ENCODE measurements at places on chromosomes 1 and 21.

DNA sequence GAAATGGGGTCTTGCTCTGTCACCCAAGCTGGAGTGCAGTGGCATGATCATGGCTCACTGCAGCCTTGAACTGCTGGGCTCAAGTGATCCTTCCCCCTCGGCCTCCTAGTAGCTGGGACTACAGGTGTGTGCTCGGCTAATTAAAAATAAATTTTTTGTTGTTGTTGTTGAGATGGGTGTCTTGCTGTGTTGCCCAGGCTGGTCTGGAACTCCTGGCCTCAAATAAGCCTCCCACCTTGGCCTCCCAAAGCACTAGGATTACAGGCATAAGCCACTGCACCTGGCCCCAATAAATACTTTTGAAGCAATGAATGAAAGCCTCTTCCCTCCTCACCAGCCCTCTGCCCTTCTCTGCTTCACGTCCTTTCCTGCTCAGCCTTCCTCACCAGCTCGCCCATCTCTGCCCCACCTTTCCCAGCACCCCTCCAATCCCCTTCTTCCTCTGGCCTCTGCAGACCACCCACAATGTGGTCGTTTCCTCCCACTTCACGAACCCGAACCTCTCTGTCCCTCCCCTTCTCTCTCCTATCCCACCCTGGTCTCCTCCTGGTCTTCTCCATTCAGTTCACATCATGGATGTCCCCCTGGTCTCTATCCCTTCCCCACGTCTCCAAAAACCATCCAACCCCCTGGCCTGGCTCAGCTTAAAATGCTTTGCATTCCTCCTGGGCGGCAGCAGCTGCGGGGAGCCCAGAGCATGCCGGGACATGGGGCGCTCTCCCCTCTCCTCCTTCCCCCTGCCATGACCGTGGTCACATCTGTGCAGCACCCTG is 38.4 kb downstream of the RAP1GAP start:
- DNase-seq = no peak

- no peak for DNase-seq
Observed at GRCh38 chr21:46295177-46295770, 9.1 kb downstream of the YBEY start.

- DNase-seq = no peak
Observed at GRCh38 chr21:39519835-39520234, 68.1 kb downstream of the SH3BGR start.

DNA sequence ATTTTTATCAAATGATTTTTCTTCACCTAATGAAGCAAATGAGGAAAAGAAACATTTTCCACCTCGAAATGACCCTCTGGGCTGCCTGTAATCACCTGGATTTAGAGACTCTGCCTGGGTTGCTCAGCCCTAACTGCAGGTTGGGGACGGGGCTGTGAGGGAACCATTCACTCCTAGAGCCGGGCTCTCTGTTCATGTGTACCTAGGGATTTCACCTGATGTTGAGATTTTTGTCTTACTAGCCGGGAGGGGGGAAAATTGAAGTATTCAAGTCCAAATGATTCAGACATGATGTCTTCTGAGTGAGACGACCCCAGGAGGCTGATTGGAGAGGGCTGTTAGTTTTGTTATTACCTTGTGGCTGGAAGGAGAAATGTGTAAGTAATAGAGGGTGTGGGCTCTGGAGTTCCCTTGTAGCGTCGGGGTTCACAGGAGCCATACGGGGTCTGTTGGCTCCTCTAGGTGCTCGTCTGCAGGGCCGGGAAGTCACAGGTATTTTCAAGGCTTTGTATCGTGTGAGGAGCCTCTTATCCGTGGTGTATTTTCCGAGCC is 42.3 kb upstream of the PWP2 start:
- DNase-seq = no peak

- no peak for DNase-seq
Observed at GRCh38 chr1:225766967-225767633, 10.5 kb upstream of the SRP9 start.

DNA sequence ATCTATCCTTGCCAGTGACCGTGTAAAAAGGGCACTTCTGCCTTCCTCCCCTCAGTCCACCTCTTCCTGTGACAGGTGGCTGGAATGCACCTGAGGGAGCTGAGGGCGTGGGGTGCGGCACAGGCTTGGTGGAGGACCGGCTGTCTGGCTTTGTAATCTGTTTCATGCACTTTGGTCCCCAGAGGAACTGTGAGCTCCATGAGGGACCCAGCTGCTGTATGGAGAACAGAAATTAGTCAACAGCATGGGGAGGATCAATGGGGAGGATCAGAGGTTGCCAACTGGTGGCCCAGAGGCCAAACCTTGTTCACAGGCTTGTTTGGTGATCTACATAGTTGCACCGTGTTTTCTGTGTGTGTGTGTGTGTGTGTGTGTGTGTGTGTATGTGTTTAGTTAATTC is 19.0 kb upstream of the LUZP1 start:
- DNase-seq = no peak

DNA sequence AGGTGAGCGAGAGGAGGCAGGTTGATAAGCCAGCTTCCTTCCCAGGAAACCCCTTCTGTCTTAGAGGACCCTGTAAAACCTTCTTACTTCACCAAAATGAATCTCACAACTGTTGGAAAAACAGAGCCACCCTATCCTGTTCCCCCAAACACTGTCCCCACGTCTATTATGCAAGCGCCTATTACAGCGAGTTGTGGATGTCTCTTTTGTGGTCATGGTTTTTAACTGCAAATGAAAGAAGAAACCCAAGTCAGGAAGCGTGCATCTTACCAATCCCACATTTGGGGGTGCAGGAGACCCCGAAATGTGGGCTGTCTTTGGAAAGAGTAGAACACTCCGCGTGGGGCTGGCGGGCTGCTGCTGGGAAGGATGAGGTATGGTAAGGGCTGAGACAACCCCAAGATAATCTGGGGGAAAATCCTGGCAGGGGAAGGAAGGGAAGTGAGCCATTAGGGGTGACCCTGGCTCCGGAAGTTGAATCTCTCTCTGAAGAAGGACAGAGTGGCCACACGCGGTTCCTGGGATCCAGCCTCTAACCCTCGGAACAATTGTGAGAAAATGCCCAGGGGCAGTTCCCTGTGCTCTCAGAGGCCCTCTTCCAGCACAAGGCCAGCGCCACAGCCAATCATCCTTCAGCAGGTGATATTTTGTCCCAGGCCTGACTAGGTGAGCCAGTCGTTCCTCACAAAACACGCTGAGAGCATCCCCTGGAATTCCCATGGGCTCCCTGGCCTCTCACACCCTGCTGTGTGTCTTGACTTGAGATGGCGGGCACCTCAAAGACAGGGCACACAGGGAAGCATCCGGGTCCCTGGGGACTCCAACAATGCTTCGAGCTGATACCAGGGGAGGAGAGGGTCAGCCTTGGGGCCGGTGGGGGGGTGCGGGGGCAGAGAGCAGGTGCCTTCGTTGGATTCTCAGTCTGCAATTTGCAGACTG is 168.5 kb upstream of the IRF2BP2 start:
- no peak for DNase-seq

DNA sequence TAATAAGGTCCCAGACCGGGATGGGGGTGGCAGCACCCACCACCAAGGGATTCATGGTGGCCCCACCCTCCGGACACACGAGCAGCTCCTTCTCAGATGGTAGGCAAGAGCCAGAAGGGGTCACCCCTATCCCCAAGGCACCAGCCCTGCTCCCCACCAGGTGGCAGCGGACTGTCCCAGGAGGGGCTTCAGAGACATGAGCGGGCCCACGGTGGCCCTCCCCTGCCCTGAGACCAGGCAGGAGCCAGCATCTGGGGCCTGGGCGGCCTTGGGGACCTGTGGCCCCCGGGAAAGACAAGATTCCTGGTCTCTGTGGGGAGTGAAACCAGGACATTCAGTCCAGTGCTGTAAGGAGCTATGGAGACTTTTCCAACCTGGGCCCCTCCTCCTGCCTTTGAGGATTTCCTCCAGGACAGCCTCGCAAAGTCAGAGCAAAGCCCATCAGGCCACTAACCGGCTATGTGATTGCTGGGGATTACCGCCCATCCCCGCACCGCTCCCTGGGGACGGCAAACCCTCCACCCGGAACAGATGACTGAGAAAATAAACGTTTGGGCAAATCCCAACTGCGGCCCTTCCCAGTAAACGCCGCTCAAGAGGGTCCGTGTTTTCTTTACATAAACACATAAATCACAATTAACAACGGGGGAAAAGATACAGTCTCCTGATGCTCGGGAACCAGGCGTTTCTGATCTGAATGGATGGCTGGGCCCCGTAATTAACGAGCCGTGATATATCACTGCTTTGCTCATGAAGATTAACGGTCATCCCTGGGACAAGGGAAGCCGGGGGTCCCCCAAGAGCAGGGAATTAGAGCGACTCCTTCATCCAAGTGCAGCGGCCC is 50.9 kb upstream of the ARHGEF16 start:
- no peak for DNase-seq

GRCh38 chr1:23020706-23021405 is 1.6 kb downstream of the KDM1A start:
- DNase-seq = no peak

DNA sequence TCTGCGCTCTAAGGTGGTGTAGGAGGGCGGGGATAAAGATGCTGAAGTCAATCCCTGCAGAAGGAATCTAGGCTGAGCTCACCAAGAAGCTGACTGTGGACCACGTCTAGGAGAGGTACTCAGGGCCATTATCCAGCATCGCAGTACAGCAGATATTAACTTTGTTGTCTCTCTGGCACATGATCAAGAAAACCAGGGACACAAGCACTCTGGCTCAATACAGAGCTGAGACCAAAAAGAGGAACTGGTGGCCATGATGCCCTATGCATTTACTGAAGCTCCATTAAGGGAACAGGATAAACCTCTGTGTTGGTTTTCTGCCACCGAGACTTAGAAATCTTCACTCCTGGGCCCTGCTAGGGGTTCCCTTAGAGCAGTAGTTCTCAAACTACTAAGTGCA is 38.0 kb upstream of the ANGPTL7 start:
- DNase-seq = no peak

- no peak for DNase-seq
Observed at GRCh38 chr1:72366466-72366865, 84.1 kb upstream of the NEGR1 start.

GRCh38 chr1:147597010-147597409 is 55.7 kb downstream of the BCL9 start:
- DNase-seq = no peak

DNA sequence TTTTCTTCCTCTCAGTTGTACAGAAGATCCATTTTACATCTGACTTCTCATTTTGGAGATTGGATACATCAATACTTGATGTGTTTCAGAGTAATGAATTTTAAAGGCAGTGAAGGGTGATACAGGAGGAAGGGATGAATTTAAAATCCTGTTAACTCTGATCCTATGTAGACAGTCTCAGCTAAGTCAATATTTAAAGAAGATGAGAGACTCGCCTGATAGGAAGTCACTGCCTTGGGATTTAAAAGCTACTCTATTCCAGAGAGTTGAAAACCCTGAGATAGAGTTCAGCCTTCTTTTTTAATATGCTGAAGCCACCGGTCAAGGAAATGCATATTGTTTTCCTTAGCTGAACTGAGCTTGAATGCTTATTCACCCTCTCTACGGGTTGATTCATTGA is 42.7 kb downstream of the HUNK start:
- no peak for DNase-seq

- no peak for DNase-seq
Observed at GRCh38 chr1:18309552-18310155, 171.1 kb upstream of the KLHDC7A start.

DNA sequence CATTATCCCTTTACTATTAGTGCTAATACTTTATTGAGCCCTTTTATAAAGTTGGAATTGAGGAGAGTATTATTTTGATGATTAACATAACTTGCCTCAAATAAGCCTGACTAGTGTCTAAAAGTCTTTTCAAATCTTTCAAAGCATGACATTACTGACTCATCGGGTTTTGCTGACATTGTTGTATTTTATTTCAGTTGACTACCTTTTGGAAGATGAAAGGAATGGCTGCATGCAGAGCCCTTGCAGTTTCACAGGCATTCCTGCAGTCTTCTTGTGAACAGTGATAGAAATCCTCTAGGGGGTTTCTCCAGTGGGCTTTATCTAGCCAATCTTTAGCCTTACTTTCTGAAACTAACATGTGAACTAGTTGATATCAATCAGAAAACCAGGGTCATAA is 43.0 kb upstream of the TMEM61 start:
- no peak for DNase-seq

DNA sequence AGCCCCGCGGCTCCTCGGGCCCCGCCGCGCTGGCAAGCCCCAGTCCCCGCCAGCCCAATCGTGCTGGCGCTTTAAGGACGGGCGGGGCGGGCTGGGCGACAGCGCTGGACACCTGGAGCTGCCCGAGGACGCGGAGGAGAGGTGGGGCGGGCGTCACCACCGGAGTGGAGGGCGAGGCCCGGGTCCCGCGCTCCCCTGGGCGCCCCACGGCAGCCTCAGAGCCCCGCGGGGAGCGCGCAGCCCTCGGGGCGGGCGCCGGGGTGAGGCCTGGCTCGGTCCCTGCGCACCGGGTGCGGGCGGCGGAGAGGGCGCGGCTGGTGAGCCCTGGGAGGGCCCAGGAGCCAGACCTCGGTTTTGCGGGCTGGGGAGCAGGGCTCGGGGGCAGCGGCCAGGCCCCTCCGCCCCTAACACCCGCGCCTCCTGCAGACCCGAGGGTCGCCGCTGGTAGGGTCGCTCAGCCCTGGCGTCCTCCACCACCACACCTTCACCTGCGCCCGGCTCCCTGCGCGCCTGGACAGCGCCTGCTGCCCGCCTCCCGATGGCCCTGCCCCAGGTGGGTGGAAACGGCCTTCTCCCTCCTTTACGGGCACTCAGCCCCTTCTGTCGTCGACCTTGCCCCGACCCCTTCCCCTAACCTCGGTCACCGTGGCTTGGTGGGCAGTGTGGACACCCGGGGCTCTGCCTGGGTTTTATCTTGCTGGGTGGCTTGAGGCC is at the start of gene TMEM61:
TMEM61 (plus strand) TSS at position 101 of the 714 bp plus-strand sequence; CDS start at position 539, 438 bp downstream.
- DNase-seq = no peak

- no peak for DNase-seq
Observed at GRCh38 chr1:2097386-2098300, 47.4 kb downstream of the PRKCZ start.

- DNase-seq = no peak
Observed at GRCh38 chr1:31327381-31327780, 30.5 kb downstream of the ZCCHC17 start.

GRCh38 chr1:15187175-15188129 is 33.9 kb downstream of the TMEM51 start:
- no peak for DNase-seq

GRCh38 chr1:246117066-246117791 is 389.9 kb downstream of the SMYD3 start:
- DNase-seq = no peak

GRCh38 chr1:29832471-29832870 is 596.1 kb downstream of the PTPRU start:
- no peak for DNase-seq

DNA sequence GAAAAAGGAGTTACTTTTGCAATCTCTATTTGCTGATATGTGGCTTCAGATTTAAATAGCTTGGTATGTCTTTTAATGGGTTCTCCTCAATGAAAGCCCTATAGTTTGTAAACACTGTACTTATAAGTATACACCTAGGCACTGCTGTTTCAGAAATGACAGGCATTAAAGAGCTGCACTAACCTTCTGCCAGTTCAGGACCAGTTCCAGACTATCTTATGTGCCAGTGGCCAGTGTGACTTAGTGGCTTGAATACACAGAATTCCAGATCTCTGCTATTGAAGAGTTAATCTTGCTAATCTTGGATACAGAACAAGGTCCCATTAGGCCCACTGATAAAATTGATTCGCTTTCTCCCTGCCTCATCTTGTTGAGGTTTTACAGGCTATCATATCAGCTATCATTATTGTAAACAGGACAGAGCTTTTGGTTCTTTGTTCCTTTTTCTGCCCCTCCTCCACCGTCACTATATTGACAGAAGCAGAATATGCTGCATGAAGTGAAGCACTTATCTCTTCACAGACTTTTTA is 337.5 kb downstream of the LRRIQ3 start:
- no peak for DNase-seq

Measured in stimulated activated CD8-positive, alpha-beta memory T cell treated with anti-CD3 and anti-CD28 coated beads, Interleukin-4, amount 100 ng/mL, for 1 hour (primary cell).